ENCODE measurements at places on chromosomes 2 and 18.

DNA sequence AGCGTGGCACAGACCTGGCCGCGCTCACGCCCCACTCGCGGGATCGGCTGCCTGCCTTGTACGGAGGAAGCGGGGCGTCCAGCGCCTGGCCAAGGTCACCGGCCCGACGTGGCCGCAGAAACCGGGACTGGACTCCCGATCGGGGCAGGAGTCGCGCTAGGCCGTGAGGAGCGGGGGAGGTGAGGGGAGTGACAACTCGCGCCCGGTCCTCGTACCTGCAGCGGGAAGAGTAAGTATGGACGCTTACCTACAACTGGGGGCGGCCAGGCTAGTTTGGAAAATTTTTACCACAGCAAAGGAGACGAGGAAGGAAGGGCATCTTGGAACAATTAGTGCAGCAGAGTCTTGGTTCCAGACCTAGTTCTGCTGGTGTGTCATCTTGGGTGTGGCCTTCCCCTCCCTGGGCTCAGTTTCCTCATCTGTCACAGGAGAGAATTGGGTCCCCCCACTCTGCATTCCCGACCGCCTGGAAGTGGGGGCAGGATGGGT is 693 bp downstream of the UBE2F start:
- no peak for DNase-seq

GRCh38 chr2:179049546-179050311 is at the start of gene CCDC141:
Gene CCDC141 (minus strand): TSS chr2:179050137. CDS start chr2:179049941, 196 bp downstream.
- DNase-seq, result no peak

DNA sequence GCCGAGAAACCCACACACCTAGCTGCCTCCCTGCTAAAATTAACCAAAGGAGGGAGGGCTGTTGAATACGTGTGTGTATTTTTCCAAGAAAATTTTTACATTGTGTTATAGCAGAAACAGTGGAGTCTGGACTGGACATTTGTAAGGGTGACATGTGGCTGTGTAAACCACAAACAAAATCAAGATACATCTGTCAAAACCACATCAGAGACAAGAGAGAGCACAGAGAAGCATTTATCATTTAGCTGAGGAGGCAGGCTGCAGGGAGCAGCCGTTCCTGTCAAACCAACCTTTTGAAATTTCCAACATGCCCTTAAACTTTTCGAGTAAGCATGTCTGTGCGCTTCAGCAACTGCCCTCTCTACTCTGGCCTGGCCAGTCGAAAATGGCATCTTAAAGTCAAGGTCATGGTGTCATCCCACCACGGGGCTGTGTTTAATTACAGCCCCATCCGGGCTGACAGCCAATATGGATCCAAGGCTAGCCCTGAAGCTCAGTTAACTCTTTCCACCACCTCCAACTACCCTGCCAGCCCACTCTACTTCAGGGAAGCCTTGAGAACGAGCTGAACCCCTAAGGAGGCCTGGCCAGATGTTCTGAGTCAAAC is 8.4 kb downstream of the BCL11A start:
- no peak for DNase-seq

DNA sequence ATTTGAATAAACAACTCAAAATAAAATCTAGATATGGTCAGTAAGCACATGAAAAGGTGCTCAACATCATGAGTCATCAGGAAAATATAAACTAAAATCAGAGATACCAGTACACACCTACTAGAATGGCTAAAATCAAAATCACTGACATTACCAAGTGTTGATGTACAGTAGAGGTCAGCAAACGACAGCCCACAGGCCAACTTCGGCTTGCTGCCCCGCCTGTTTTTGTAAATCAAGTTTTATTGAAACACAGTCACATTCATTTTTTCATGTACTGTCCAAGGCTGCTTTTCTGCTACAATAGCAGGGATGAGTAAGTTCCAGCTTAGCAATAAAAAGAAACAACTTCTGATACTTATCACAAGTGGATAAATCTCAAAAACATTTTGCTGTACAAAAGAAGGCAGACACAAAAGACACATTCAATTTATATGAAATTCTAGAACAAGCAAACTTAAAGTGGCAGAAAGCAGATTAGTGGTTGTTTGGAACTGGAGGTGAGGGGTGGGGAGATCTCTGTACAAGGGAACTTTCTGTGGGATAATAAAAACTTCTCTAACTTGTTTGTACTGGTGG is 32.1 kb downstream of the TRAK2 start:
- no peak for DNase-seq

GRCh38 chr2:119718501-119719260 is 39.7 kb downstream of the TMEM177 start:
- no peak for DNase-seq

- DNase-seq, result no peak
These were observed 170.6 kb upstream of the NCK2 start for GRCh38 chr2:105573910-105574655.

DNA sequence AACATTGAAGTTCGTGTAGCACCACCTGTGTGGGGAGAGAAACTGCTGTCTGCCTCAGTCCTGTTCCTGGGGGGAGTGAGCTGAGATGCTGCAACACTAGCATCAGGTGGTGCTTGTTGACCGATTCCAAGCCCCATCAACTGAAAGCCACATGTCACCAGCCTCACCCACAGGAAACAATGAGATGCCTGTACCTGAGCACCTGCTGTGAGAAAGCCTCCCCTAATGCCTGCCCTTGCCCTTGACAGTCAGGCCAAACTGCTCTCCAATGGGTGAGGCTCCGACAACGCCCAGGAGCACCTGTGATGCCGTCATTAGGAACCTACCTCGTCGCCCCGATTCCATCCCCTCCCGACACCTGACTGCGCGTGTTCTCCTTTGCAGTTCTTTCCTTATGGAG is 104.6 kb downstream of the SMC6 start:
- DNase-seq, result no peak
